ENCODE measurements at places on chromosomes 7 and 10.
A peak's percentile ranks its signal among the peaks of the same experiment; 100 is the strongest.

- DNase-seq, result no peak
Measured at GRCh38 chr10:128046953-128047290, 79.3 kb downstream of the MKI67 start.

DNA sequence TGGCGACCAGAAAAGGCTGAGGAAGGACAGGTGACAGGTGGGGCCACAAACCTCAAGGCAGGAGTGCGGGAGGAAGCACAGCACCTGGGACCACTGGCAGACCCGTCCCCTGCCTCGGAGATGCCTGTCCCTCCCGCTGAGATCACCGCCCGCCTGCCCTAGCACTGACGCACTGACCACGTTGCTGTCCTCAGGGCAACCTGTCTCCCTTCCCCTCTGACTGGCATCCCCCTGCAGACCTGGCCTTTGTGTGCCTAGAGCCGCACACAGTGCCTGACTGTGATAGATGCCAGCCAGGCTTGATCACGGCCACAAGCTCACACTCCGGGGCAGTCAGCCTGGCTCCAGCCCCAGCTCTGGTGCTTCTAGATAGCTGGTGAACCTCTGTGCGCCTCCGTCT lies 58.4 kb upstream of the EN2 start:
- DNase-seq, result no peak

- DNase-seq, result no peak
Measured at GRCh38 chr7:67725423-67725822, 728.8 kb downstream of the TYW1 start.

GRCh38 chr7:96216373-96216772 lies 105.5 kb downstream of the SLC25A13 start:
- no peak for DNase-seq

DNA sequence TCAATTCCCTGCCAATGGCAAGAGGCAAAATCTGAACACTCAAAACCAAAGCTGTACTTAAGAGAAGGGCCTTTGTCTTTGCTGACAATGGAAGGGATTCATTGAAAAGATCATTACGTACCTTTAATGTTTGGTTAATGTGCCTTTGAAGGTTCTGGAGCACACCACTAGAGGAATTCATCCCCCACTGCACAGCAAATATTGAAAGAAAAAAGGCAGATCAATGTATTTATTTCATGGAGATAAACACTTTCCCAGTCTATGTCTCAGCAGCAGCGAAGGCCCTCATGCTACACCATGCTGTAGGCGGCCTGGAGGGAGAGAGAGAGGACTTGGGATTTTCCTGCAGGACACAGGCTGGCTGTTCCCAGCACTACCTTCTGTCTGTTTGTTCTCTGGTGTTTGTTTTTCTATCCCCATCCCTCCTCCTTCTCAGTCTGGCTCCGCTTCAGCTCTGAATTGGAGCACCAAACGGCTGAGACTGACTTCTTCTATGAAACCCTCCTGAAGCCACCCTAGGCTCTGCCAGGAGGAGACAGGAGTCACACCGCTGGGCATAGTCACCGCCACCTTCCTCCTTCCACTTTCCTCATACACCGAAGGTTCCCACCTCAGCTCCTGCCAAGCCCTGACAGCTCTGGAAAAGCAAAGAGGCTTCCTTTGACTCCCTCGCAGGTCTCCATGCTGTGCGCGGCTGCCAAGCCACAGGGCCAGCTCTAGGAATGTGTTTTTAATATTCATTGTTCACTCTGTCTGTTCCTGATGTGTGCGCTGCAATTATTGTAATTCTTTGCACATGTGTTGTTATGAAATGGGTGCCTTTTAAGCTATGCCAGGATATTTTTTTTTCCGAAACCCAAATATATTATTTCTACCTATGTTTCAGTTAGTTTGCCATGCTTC lies 301.5 kb downstream of the FZD1 start:
- no peak for DNase-seq

- no peak for DNase-seq
Measured at GRCh38 chr10:31581741-31582323, 262.8 kb downstream of the ZEB1 start.

- DNase-seq, result no peak
Measured at GRCh38 chr10:8670461-8670860, 616.0 kb downstream of the GATA3 start.

GRCh38 chr7:73727952-73728351 lies 8.5 kb upstream of the STX1A start:
- DNase-seq, result no peak

GRCh38 chr7:97024209-97025129 lies at the start of gene DLX5:
TSS of gene DLX5 (minus strand) at chr7:97024831. CDS start at chr7:97024623, 208 bp downstream.
- DNase-seq, result peak; percentile 18

- DNase-seq, result no peak
Measured at GRCh38 chr7:42283553-42283952, 46.5 kb upstream of the GLI3 start.

- no peak for DNase-seq
Measured at GRCh38 chr7:128935342-128935730, 2.4 kb upstream of the IRF5 start.

GRCh38 chr7:2527505-2528467 lies 8.2 kb downstream of the LFNG start:
- no peak for DNase-seq

DNA sequence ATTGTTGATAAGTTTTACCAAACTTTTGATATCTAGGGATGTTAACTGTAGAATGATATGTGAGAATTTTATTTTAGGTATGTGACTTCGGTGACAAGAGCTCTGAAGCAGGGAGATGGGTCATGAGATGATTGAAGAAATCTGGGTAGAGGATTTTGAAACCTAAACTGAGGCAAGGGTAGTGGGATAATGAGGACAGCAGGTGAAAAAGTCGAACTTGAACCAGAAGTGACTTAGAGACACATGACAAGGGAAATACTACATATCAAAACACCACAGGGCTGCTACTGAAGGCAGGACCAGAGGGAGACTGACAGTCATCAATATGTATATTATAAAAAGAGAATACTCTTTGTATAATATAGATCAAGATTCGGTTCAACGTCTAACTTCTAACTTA lies 113.2 kb downstream of the WDFY4 start:
- DNase-seq, result no peak

DNA sequence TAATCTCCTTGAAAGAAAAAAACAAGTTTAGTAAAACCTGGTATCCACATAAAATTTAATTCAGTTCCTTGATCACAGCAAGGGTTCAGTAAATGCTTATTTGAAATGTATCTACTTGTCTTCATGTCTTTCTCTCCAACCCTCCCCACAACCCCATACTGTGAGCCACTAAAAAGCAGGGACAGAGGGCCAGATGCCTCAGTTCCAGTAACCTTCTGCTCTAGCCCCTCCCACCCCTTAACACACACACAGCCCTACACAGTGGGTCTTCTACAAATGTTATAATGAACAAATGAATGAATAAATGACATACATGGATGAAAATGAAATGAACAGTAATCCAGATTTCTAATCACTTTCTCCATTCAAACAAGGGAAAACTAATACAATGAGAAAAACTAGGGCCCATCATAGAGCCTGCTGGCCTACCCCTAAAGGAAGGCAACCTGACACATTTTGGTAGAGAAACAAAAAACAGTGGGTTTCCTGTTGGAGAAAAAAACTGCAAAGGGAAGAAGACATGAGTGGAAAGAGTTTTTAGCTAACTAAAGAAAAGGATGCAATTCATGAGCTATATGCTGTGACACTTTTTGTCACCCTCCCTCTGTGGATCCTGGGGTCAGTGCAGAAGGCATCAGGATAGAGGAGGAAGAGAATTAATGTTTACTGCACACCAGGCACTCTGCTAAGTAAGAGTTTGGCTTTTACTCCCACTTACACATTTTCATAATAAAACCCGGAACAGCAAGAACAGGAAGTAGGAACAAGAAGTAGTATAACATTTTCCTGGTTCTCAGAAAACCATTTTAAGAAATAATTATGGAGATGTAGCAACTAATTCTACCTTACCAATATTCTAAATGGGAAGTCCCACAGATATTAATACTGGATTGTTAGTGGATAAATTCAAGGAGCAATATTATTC lies 38.1 kb downstream of the ELMO1 start:
- no peak for DNase-seq

All from NCI-H187 (cell line).